SK-N-SH treated with all-trans-retinoic acid at 6 μM for 48 hours (cell line): ENCODE measurements at places on chromosomes 7 and 10.

GRCh38 chr7:136878878-136879277, 10.4 kb downstream of the CHRM2 start:
- ATAC-seq: no peak

GRCh38 chr7:114507381-114507780, 92.8 kb downstream of the FOXP2 start:
- no peak for ATAC-seq

- no peak for ATAC-seq
These were observed 223.2 kb downstream of the SH2D4B start for GRCh38 chr10:80760914-80761371.

DNA sequence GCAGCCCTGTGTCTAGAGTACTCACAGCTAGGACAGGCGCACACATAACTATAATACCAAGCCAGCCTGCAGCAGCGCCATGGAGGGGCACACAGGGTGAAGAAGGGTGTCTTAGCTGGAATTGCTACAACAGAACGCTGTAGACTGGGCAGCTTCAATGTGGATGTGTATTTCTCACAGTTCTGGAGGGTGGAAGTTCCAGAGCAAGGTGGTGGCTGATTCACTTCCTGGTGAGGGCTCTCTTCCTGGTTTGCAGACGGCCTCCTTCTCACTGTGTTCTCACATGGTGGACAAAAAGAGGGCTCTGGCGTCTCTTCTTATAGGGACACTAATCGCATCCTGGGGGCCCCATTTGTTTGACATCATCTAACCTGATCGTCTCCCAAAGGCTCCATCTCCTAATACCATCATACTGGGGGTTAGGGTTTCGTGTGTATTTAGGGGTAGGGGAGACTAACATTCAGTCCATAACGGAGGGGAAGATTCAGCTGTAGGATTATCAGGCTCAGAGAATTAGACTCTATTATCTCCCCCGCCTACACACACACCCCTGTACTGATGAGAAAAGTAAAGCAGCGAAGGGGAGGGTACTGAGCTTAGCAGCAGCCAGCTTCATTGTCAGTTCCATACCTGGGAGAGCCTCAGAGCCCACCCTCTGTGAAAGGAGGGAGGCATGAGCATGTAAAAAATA, 289.1 kb downstream of the CCDC3 start:
- ATAC-seq: no peak

DNA sequence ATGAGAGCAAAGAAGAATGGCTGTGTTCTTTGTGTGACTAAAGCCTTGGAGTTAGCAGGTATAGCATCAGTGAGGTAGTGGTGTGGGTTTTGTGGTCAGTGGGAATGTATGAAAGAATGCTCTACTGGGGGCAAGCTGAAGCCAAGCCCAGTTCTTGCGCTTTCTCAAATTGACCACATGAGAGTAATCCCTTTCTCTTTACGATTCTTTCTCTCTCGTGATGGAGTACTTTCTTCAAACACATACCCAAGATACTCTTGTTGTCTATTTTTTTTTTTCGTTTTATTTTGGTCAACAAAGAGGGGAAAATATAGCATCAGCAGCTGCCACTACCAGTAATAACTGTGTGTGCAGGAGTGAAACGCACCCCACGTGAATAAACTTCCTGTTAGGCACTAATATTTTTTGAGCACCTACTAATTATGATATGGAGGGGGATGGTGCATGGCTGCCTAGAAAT, 8.4 kb upstream of the PANK1 start:
- no peak for ATAC-seq

GRCh38 chr10:62804356-62805230, at the start of gene ADO:
Gene ADO (plus strand): TSS chr10:62804720. CDS start chr10:62805060, 340 bp downstream.
- ATAC-seq: peak; percentile 89

DNA sequence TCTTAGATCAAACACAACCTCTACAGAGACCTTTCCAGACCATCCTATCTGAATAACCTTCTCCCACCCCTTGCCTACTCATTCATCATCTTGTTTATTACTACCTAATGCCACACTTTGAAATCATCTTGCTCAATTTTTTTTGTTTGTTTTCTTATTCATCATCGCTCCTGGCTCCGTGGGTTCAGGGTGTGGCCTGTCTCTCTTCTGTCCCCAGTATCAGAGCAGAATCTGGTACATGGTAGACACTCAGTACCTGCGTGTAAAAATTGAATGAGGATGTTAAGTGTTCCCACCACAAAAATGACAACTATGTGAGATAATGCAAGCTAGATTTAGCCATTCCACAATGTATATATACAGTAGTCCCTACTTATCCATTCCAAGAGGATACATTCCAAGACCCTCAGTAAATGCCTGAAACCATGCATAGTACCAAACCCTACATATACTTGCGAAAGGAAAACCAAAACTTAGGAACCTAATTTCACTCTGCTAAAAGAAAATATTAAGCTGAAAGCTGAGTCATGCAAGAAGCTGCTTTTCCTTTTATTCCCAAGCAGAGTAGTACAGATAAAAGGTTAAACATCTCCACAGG, 72.1 kb upstream of the SEC61G start:
- no peak; the same call in 2 of the 3 replicates for ATAC-seq

- ATAC-seq: no peak
These were observed 26.8 kb downstream of the DNAJC1 start for GRCh38 chr10:21976739-21977138.

GRCh38 chr7:124557587-124557986, 208.0 kb downstream of the GPR37 start:
- no peak for ATAC-seq

DNA sequence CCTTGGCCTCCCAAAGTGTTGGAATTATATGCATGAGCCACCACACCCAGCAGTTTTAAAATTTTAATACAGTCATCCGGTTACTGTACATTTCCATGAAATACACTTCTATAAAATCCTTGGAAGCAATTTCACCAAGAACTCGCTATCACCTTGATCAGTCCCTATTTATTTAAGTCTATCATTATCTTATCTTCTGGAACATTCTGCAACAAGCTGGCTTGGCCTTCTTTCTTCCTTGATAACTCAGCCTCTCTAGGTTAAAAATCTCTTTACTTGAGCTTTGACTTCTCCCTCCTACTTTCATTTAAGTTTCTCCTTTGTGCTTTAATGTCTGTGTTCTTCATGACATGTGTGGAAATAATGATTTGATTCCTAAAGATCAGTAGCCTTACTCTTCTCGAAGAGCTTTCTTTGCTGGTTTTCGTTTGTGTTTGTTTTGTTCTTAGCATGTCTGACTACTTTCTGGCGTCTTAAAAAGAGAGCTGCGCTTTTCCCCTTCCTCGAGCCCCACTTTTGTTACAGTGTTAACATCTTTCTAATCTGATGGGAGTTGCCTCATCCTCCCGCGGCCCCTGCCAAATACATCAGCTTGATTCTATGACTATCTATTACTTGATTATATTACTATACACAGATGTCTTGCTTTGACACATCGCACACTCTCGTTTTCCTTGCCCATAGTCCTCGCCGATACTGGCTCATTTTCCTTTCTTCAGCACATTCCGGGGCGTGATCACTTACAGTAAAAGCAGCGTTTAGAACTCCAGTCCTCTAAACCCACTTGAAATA, 11.1 kb upstream of the CALML5 start:
- ATAC-seq: no peak

GRCh38 chr10:30709700-30710358, 80.3 kb upstream of the LYZL2 start:
- ATAC-seq: no peak

DNA sequence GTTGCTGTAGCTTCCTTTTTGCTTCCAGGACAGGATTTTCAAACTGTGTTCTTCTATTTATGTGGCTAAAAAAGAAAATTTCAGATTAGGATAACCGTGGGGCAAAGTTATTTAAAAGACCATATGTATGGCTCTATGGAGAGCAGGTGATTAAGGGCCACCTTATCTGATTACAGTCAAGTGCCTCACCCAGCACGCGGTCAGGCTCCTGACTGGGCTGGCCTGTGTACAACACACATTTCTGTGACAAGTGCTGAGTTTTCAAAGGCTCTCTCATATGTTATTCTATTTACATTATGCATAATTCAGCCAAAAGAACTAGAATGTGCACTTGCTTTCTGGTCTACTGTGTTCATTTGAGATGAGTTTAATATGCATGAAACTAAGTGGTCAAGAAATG, 547.4 kb downstream of the PHTF2 start:
- ATAC-seq: no peak

GRCh38 chr7:90111-91063, 102.0 kb upstream of the FAM20C start:
- ATAC-seq: no peak

DNA sequence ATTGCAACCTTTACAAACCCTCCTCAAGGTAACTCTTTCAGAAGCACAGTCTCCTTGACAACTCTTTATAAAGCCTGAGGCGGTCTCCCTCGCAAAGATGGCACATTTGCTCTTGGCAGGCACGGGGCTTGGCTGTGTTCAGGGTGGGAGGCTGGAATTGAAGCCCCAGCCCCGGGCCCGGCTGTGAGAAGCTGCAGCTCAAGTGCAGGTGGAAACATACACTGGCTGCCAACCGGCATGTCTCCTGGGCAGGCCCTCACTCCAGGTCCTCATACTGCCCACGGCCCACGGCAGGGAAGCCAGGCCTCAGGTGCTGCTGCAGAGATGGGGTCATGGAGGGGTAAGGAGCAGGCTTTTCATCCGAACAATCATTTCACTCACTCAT, 194.5 kb downstream of the TCERG1L start:
- ATAC-seq: no peak

- ATAC-seq: peak; percentile 99
These were observed 1355.5 kb upstream of the LRRTM3 start for GRCh38 chr10:65570143-65571010.

- ATAC-seq: no peak
These were observed 40.0 kb upstream of the PDK4 start for GRCh38 chr7:95636140-95636940.
